ENCODE measurements at places on chromosomes 7 and 10.

- no peak for DNase-seq
Measured at GRCh38 chr10:4212111-4212630, 427.2 kb upstream of the KLF6 start.

DNA sequence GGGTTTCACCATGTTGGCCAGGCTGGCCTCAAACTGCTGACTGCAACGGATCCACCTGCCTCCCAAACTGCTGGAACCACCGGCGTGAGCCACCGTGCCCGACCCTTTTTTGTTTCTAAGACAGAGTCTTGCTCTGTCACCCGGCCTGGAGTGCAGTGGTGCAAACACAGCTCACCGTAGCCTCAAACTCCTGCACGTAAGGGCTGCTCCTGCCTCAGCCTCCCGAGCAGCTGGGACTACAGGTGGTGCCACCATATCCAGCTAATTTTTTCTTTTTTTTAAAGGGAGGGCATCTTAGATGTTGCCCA, 36.4 kb downstream of the ADAP1 start:
- no peak for DNase-seq

DNA sequence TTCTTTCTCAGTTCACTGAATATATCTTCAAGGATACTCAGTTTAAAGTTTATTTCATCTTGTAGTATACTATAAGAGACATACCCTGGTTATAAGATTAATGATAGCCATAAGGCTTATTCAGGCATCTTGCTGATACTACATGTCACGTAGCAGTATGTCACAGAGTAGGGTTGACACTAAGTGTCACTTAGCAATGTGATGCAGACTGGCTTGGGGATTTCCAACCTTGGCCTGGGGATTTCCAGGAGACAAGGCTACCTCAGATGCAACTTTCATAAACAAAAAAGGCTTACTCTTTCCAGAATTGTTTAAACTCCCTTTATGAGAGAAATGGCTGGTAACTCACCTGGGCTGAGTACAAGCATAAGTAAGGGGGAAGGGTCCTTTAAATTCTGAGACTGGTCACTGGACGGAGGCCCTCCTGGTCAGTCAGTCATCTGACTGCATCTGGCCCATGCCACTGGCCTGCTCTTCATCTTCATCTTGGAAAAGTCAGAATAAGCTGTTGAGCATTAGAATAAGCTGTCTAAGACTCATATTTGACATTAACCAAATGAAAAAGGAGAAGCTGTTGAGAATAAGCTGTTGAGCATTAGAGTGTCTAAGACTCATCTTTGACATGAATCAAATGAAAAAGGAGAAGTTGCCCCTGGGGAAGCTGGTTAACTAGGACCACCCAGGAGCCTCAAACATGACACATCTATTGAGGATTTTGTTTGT, 9.5 kb downstream of the SLC13A1 start:
- peak; percentile 23 for DNase-seq

DNA sequence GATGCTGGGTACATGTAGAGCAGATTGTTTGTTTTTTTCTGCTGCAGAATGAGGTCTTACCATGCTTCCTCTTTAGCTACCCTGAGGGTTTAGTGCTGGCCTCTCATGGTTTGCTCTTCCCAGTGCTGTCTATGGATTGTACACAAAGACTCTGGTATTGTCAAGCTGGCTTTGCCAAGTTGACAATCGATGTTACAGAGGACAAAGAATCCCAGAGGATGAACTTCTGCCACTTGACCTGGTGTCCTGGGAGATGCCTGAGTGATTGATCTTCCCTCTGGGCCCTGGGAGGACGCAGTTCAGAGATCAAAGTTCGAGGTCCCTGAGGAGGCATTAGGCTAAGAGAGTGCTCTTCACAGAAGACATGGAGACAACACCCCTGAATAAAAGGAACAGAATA, 865.4 kb downstream of the CCSER2 start:
- DNase-seq = no peak

GRCh38 chr10:95815133-95815532, 59.2 kb downstream of the ENTPD1 start:
- DNase-seq = no peak

- DNase-seq = no peak
Measured at GRCh38 chr7:75968561-75969001, 25.8 kb downstream of the TMEM120A start.

DNA sequence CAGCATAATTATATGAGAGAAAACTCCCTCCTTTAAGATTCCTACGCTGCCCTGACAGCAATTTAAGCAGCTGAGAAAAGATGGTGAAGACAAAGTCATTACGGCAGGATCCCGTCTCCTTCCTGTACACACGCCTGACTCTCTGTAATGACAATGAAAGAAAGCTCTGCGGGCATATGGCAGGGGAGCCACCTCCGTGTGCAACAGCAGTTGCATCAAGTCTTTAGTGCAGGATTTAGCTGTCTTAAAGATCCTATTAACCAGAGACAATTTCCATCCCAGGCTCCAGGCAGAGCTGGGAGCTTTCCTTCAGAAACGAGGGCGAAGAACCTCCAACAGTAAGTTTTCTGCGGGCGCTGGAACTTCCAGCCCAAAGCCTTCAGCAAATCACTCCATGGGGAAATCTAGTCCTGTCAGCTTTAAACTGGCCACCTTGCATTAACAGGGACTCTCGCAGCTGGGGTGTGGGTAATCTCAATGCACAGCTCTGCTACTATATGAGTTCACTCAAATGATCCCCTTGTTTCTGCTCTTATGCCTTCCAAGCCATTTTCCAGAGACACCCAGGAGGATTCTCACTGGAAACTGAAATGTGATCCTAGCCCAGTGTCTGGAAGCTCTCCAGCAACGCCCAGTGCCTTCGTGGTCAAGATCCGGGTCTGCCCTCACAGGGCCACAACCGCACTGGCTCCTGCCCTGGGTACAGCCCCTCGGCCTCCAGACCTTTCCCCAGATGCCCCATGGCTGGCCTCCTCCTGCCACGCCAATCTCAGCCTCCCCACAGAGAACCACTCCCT, 74.9 kb downstream of the CTBP2 start:
- no peak for DNase-seq

DNA sequence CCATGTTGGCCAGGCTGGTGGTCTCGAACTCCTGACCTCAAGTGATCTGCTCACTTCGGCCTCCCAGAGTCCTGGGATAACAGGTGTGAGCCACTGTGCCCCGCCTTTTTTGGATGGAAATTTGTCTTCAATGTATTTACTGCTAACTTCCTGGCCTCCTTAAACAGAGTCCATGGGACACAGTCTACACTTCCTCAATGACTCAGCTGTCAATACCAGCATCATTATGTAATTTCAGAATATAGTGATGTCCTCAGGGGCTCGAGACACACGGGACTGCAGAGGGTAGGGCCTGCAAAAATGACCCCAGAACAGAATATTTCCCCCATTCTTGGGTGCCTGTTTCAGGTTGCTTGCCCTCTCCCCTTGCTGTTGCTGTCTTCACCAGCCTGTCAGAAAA, 31.1 kb downstream of the CAMK2G start:
- no peak for DNase-seq

- no peak for DNase-seq
Measured at GRCh38 chr7:124460056-124460450, 305.5 kb downstream of the GPR37 start.

DNA sequence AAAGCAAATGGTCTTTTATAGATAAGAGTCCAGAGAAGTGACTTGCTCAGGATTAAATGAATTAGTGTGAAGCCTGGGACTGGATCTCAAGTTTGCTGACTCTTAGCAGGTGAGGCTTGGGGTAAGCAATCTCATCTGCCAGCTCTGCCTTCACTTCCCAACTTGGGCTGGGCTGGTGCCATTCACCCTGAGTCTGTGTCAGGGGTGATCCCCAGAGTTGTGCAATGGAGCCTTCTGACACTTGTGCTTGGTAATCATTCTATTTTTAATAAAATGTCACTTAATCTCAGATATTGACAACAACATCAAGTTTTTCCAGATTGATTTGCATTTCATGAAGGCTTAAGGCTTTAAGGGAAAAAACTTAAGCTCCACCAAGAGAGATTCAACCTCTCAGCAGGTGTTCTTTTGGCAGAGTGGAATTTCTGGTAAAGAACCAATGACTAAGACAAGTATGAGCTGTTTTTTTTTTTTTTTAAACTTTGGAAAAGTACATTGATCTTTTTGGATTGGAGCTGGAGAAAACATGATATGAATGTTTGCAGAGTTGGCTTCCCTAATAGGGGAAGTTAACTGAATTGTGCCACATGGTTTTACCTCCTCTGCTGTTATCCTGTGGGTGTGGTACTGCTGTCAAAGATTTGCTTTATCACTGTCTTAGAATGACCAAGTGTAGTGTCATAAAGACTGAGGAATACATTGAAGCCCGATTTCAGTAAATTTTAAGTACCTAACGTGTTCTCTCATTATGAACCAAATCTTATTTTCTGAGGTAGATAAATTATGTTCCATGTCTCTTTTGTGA, 48.6 kb upstream of the GPR37 start:
- DNase-seq = no peak

GRCh38 chr7:27184337-27185012, 557 bp downstream of the HOXA11 start:
- DNase-seq = peak; percentile 43

GRCh38 chr10:124453960-124454610, 4.2 kb upstream of the NKX1-2 start:
- no peak for DNase-seq

DNA sequence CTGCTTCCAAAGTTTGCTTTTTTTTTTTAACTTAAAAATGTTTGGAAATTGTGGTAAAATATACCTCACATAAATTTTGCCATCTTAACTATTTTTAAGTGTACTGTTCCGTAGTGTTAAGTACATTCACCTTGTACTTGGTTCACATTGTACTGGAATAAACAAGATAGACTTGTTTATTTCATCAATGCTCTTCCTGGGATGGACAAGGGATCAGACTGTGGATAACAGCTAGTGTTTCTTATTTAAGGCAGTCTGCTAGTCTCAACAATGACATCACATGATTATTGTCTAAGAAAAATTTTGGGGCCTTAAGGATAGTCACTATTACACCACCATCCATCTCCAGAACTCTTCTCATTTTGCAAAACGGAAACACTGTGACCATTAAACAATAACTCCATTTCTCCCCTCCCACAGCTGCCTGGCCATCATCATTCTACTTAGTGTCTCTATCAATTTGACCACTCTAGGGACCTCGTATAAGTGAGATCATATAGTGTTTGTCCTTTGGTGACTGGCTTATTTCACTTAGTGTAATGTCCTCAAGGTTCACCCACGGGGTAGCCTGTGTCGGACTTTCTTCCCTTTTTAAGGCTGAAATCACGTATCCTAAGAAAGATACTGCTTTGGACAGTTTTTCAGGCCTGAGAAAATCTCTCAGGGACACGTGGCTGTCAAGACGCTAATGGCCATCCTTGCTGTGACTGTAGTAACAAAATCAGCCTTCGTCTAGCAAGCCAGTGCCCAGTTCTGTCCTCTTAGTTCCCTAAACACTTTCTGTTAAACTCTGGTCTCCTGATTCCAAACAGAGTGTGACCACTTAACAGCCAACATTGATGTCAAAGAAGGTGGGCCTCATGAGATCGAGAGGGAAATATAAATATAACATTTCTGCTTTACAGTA, 305.2 kb downstream of the FRMD4A start:
- DNase-seq = no peak

GRCh38 chr10:100826983-100827818, 81.8 kb downstream of the PAX2 start:
- DNase-seq = peak; percentile 54

- DNase-seq = no peak
Measured at GRCh38 chr7:155709453-155709852, 65.0 kb downstream of the RBM33 start.

DNA sequence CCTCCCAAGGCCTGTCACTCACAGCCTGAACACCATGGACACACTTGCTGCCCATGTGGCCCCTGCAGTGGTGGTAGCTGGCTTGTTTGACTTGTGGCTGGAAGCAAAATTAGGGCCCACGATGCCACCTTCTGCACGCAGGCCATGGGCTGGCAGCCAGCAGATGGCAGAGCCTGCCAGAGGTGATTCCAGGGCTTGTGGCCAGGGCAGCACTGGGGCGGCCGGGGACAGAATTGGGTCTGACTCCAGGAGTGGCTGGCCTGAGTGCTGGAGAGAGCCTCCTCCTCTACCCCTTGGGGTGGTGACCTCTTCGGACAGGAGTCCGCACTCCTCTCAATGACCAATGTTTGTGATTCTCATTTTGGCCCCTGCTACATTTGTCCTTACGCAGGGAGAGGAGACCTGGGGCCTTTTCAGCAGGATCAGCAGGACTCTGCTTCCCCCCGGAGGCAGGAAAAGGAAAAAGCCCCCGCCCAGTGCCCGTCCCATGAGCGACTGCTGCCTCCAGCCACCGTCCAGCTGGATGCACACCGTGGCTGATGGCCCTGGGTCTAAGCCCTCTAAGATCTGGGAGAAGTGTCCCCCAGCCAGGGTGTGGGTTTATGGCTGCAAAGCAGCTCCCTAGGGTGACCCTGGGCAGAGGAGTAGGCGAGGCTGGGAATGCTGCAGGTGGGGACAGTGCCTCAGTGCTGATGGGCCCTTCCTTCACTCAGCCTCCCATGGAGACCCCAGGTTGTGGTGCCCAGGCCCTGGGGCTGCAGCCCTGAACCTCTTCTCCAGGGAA, 26.5 kb downstream of the DNAJB12 start:
- peak; percentile 68 for DNase-seq

DNA sequence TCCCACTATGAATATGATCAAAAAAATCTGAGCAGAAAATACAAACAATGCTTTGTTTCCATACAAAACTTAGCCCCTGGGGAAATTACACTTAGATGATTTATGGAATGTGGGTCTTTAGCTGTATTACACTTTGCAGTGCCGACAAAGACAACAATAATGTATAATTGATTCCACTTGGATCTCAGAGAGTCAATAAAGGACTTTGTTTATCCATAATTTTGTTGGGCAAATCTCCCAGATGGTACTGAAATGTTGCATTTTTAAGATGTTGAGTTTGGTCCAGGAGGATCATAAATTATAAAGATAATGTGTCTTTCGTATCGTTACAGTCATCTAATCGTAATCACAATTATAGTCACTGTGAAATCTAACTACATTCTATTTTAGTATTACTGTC, 66.9 kb upstream of the DOCK1 start:
- no peak for DNase-seq

GRCh38 chr10:130638991-130639390, 502.8 kb downstream of the GLRX3 start:
- DNase-seq = no peak

DNA sequence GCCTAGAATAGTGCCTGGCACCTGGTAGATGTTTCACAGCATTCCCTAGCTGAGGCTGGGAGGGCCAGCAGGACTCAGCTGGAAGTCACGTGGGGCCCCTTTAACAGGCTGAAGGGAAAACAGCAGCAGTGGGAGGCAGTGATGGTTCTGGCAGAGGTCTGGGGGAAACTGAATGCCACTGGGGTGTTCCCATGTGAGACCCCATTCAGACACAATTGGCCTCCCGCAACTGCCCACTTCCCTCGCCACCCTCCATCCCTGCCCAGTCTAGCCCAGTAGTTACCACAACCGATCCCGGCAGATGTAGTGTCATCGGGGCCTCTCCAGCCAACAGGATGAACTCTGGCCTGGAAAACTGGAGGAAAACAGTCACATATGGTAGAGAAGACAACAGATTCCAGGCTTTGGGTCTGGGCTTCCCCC, 38.3 kb downstream of the FRMPD2 start:
- no peak for DNase-seq

GRCh38 chr10:17009212-17009700, 120.4 kb downstream of the CUBN start:
- no peak for DNase-seq

Measured in stimulated activated CD8-positive, alpha-beta memory T cell treated with anti-CD3 and anti-CD28 coated beads, Interleukin-4, amount 100 ng/mL, for 48 hours (primary cell).